ENCODE measurements at places on chromosomes 2 and 18.
A peak's percentile ranks its signal among the peaks of the same experiment; 100 is the strongest.

- no peak for DNase-seq
Observed at GRCh38 chr2:128090575-128090944, 440 bp upstream of the UGGT1 start.

- DNase-seq = no peak
Observed at GRCh38 chr18:78965917-78966792, 13.5 kb upstream of the SALL3 start.

DNA sequence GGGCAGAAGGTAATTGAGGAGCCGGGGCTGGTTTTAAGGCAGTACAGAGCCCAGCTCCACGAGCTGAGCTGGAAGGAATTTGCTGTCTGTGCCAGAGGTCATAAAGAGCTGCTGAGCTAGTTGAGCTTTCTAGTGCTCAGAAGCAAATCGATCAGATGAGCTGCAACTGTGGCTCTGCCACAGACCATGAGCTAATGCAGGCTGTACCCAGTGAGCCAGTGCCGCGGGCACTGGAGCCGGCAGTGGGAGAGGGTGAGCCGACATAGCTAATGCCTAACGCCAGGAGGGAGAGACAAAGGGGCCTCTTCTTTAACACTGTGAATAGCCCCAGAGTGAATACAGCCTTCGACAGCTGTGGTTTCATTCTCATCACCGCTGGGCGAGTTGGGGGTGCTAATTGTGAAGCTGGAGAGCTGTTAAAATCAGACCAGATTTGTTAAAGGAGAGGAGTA is 410.1 kb upstream of the TCF4 start:
- no peak for DNase-seq

GRCh38 chr2:136212426-136213378 is 94.8 kb upstream of the CXCR4 start:
- DNase-seq = peak; percentile 15

GRCh38 chr2:120209427-120210269 is 13.6 kb downstream of the TMEM185B start:
- no peak for DNase-seq

GRCh38 chr2:201205515-201205849 is 22.5 kb downstream of the CASP10 start:
- DNase-seq = no peak

DNA sequence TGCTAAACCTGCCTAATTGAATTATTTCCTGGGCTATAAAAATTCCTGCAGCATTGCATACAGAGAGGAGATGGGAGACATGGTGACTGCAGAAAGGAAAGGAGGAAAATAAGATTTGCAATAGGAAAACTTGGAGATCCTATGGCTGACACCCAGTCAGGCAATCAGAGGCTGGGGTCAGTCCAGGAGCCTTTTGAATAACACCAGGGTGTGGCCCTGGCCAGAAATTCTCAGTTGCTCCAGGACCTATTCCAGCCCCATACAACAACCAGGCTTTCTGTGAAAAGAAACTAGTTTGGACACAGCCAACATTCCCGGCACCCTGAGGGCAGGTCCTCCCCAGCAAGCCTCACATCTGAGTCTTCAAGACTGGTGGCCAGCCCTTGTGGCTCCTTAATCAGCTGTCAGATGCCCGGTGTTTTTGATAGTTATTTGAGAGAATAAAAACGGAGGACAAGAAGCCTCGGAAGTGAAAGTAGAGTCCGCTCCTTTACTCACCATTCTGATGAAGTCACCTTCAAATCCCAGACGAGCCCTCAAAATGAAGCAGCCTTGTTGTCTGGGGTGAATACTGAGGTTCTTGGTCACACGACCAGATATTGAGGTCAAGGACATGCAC is 31.1 kb upstream of the GMCL1 start:
- no peak for DNase-seq

DNA sequence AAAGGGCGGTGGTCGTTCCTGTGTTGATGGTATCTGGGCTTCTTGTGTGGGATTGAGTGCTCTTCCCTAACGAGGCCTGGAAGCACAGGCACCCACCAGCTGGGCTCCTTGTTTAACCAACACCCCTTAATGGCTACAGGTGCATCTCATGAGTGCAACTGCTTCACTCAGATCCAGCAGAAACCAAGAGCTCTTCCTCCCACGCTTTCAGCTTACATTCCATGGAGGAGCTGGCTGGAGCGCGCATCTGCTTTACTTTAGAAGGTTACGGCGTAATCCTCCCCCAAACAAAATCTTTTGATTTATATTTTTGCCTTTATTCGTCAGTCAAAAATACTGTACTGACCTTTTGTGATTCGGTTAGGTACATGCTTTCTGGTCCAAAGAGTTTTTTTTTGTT is 174.7 kb downstream of the LTBP1 start:
- no peak for DNase-seq

GRCh38 chr2:239193925-239194677 is 206.7 kb downstream of the HDAC4 start:
- DNase-seq = peak; percentile 20

DNA sequence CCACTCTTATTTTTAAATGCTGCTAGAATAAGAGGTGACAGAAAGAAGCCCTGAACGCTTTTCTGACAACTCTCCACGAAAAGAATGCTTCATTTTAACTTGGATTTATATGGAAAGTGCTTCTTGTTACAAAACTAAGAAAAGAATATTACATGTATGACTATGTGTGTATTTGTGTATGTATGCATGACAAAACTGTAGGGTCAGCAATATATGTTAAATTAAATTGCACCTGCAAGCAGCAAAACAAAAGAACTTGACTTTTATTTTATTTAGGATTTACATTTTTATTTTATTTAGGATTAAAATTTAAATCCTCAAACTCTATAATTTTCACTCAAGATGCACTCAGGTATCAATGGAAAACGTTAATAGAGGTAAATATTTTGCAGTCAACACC is 187.1 kb downstream of the NR4A2 start:
- DNase-seq = no peak

GRCh38 chr2:83784947-83785346 is 674.1 kb downstream of the SUCLG1 start:
- no peak for DNase-seq

DNA sequence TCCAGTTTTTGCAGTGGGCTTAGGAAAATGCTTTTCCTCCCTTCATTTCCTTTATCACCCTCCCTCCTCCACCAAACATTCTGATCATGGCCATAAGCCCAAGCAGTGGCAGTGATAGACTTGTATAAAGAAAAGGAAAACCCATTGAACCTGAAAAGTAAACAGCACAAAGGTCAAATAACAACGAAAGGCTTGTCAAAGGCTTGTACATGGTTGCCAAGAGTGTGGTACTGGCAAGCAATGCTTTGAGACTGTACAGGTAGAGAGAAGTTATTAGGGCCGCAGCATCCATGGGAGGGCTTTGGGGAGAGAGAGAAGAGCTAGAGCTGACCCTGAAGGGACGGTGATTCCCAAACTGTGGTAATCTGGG is 2.1 kb upstream of the VWA3B start:
- DNase-seq = no peak

DNA sequence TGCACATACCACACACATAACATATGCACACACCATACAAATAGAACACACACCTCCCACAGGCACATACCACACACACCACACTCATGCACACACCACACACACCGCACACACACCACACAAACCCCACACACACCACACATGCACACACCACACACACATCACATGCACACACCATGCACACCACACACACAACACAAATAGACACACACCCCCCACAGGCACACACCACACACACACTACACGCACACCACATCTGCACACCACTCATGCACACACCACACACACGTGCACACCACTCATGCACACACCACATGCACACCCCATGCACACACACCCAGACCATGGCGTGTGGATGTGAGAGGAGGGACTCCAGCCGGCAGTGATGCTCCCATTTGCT is 161.7 kb upstream of the TPO start:
- DNase-seq = no peak

- no peak for DNase-seq
Observed at GRCh38 chr2:110197452-110197851, 7.4 kb downstream of the NPHP1 start.

GRCh38 chr2:231854616-231855125 is 68.4 kb downstream of the COPS7B start:
- DNase-seq = no peak

- no peak for DNase-seq
Observed at GRCh38 chr2:201866643-201867473, 60.5 kb downstream of the CDK15 start.

DNA sequence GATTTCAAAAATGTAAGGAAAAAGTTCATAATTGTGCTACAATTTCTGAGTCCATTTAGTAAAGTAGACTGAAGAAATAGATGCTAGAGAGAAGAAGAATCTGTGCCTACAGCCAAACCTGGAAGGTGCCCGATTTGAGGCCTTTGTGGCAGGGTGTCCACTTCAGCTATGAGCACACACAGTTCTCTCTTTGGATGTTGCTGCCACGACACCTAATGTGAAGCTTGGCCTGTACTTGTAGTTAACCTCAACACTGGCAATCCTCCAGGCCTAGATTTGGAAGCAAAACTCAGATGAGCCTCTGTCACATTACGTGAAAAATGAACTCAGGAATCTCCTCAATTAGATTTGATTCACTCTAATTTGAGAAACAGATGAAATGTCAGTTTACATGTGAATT is 90.1 kb upstream of the LRP1B start:
- DNase-seq = no peak

- DNase-seq = no peak
Observed at GRCh38 chr2:8169443-8169842, 512.4 kb upstream of the ID2 start.

DNA sequence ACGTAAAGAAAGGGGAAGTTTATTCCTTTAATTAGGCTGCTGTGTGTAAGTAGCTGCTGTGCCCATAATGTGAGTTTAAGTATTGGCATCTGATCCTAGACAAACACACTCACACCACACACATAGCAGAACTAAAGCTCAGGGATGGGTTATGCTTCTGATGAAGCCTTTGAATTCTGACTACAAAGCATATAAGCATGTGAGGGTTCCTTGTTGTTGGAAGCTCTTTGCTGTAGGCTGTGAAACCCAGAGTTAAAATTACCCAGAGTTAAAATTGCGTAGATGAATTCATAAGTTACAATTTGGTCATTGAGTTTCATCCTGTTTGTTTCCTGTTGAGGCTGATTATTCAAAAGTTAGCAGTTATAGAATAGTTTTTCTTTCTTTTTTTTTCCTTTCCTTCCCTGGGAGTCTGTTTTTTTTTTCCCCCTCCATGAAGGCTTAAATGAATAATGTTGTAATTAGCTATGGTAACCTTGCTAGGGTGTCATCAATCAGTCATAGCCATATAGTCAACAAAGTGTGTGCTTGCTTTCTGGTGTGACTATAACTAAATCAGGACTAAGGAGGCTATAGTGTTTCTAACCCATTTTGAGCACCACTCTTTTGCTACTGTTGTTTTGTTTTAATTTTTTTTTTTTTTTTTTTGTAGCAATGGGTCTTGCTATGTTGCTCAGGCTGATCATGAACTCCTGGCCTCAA is 426.1 kb downstream of the PARD3B start:
- DNase-seq = no peak

- no peak for DNase-seq
Observed at GRCh38 chr2:55114597-55114996, 64.3 kb upstream of the RTN4 start.

DNA sequence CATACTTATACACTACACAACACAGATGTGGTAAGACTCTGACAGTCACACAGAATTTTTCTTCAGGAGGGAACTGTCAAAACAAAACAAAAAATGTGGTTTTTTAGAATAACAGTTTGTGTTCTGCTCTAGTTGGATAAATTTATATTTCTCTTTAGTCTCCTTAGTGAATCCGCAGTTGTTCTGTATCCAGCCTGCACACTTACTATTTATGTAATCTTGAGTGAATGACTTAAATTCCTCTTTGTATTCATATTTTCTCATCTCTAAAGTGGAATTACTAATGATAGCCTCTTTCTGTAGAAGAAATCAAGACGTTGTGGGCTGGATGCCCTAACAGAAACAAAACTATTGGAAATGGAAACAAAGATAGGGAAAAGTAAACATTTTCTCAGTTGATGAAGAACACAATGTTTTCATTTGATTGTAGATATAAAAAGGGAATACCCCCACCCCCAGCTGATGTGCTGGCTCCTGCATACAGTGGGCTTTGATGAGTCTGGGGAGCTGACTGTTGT is 375.2 kb downstream of the TRIB2 start:
- no peak for DNase-seq

GRCh38 chr2:96256611-96257113 is 9.1 kb downstream of the TMEM127 start:
- no peak for DNase-seq

- DNase-seq = no peak
Observed at GRCh38 chr2:9637330-9637729, 6.5 kb upstream of the YWHAQ start.

GRCh38 chr2:166234112-166234846 is 106.5 kb upstream of the SCN1A start:
- DNase-seq = no peak

DNA sequence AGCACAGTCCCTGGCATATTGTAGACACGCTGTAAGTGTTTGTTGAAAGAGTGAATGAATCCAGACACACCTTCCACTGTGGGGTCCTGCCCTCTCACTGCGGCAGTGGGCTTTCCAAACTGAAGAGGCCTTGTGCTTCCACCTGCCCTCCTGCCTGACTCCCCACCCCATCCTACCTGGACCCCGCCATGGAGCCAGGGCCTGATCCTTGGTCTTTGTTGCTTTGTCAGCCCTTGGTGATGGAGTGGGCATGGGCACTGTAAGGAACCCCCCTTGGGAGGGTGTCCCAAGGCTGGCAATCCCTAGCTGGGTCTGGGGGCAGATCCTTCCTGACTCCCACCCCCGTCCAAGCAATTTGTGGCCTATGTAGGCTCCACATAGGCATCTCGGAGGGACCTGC is 33.1 kb downstream of the KLHL29 start:
- DNase-seq = no peak

DNA sequence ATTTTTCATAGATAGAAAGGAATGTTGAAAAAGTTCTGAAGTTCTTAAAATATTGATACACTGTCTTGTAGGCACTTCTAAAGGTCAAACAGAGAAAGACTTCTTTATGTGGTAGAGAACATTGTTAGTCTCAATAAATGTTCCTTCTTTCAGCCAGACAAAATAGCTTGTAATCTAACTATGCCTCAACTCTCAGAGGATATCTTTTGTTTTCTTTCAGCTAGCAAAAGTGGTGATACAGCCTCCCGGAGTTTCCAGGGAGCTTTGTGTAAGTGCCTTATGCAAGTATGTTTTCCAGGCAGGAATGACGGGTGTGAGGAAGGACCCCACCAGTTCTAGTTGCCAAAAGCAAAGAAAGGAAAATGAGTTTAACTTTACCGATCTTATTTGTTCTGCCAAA is 452.1 kb upstream of the ST6GAL2 start:
- DNase-seq = no peak

DNA sequence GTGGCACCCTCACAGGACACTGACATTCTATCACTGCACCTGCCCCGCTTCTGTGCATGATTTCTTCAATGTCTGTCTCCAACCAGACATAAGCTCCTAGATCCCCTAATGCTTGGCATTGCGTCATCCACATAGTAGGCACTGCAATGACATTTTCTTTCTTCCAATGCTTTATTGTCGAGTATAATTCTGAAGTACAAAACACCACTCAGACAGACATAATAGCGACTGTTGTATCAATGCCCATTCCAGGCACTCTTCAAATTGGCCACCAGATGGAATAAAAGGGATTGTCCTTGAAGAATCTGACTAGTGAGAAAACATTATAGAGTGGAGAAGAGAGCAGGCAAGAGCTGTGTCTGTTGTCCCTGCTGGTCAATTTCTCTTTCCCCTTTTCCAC is 89.0 kb downstream of the LPIN1 start:
- DNase-seq = no peak

All from CD4-positive, alpha-beta T cell (primary cell).